ENCODE measurements at places on chromosomes 1 and 21.

DNA sequence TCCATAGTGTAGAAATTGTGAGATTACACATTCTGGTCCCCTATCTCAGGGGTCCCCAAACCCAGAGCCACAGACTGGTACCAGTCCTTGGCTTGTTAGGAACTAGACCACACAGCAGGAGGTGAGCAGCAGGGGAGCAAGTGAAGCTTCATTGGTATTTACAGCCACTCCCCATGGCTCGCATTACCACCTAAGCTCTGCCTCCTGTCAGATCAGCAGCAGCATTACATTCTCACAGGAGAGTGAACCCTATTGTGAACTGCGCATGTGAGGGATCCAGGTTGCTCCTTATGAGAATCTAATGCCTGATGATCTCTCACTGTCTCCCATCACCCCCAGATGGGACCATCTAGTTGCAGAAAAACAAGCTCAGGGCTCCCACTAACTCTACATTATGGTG lies 229.7 kb upstream of the IRF2BP2 start:
- DNase-seq = no peak

DNA sequence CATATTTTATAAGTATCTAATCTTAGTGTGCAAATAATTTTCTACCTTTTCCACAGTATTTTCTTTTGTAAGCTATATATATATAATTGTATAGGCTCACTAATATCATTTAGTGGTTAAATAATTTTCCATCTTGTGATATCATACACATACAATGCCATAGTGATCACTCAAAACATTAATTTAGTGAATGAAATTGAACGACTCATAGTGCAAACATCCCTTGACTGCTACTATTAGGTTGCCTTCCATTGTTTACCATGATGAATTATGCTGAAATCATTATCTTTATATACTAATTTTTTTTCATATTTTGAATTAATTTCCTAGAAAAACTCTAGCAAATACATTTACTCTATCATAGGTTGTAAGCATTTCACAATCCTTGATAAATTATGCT lies 127.1 kb downstream of the PCNX2 start:
- no peak for DNase-seq

DNA sequence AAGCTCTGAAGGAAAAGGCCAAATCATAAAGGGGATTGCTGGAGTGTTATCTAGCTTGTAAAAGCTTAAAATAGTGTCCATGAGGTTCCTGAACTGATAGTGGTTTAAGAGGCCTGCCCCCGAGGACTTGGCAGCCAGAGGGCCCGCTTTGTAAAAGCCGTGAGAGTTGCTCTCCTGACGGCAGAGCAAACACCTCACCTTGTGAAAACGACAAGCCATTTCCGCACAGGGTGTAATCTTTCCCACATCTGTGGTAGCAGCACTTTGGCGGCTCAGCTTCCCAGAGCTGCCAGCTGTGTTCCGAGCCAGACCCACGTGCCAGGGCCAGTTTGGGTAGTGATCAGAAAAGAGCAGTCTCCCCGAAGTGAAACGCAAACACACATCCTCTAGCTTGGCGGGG lies 37.0 kb downstream of the SERBP1 start:
- no peak for DNase-seq

- peak; percentile 12 for DNase-seq
Measured at GRCh38 chr1:162421258-162422164, 9.6 kb upstream of the SH2D1B start.

DNA sequence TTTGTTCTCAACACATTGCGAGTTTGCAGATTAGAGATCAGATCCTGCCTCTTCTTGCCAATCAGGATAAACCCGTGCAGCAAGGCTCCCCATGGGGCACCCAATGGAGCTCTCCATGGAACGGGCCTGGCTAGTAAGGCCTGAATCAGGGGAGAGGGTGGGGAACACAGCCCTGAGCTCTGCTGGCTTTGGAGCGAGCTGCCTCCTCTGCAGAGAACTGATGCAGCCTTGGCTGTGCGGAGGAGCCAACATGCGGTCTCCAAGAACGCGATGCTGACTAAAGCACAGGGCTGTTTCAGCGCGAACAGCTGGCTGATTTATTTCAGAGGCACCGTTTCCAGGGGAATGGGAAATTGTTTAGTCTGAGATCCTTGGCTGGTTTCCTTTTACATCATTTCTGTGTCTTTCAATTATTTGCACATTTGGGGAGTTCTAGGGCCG lies 139.7 kb downstream of the TSEN15 start:
- DNase-seq = no peak

GRCh38 chr1:39926343-39926793 lies 24.7 kb upstream of the MYCL start:
- no peak for DNase-seq

DNA sequence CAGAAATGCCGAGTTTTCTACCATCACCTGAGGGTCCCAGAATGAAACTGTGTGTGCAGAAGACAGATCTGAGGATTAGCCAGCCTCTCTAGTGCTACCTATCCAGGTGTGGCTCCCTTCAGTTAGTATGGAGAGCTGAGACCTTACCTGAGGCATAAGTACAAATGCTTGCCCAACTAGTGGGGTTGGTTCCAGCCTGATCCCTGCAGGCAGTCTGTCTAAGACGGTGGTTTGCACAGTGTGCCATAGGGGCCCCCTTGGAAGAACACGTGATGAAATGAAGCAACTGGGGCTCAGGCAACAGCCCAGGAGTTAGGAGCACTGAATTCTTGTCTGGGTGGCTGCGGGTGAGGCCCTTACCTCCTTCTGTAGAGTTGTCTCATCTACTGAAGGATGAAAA lies 15.6 kb downstream of the S100A7A start:
- DNase-seq = no peak

- no peak for DNase-seq
Measured at GRCh38 chr1:207059881-207060280, 6.8 kb downstream of the PFKFB2 start.

DNA sequence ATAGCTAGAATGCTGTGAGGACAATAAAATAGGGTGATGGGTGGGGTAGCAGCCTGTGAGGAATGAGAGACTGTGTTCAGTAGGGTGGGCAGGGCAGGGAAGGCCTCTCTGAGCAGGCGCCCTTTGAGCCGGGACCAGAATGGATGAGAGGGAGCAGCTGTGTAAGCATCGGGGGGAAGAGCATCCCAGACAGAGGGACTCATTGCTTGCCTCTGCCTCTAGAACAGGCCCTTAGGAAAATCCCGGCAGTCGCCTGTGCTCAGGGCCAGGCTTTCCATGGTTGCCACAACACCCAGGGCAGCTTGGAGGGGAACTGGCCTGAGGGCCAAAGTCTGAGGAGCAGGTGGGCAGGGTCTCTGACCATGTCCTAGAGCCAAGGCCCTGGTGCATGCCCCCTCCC lies 774 bp downstream of the SLC2A7 start:
- DNase-seq = no peak

DNA sequence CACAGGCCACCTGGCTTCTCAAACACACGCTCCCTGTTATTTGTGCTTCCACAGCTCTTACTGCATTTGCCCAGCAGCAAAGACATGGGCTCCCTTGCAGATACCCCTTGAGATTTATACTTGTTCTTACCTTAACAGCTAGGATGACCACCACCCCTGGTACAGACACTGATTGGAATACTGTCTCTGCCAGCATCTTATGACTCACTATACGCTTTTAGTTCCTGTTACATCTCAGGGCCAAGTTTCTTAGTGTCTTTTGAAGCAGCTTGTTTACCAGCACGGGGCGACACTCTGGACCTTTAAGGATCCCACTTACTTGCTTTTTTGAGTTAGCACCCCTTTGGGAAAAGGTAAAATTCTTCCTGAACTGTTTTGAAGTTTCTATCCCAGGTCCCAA lies 874.8 kb downstream of the KCNT2 start:
- no peak for DNase-seq

DNA sequence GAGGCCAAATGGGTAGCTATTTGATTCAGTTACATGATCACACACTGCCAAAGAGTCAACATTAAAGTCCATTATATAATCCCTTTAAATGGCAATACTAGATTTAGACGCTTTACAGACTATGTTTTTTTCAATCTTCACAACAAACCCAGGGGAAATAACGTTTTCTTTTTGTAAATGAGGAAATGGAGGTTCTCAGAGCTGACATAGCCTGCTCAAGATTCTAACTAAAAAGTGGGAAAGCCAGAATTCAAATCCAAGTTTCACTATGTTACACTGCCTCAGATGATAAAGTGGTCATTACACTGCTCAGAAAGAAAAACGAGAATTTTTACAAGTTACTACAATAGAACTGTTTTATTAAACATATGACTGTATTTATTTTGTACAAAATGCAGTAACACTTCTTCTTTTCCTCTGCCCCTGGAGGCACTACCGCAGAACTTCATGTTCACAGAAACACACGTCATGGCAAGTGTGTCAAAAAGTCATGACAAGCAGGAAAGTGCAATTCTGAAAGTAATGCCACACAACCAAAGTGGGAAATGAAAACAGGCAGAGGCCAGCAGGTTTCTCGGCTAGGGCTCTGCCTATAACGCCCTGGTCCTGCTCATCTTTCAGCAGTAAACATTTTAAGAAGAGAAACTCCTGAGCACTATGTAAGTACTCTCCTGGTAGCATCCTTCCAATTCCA lies 19.0 kb downstream of the THEMIS2 start:
- peak; percentile 82 for DNase-seq

GRCh38 chr1:192086644-192087043 lies 71.6 kb upstream of the RGS18 start:
- no peak for DNase-seq

- no peak for DNase-seq
Measured at GRCh38 chr1:107643766-107644165, 321.2 kb downstream of the VAV3 start.

GRCh38 chr1:16118706-16119105 lies 37.2 kb downstream of the EPHA2 start:
- no peak for DNase-seq

- no peak for DNase-seq
Measured at GRCh38 chr1:26844424-26845196, 18.1 kb downstream of the ZDHHC18 start.

GRCh38 chr1:39525366-39526165 lies 34.1 kb downstream of the BMP8A start:
- DNase-seq = no peak

DNA sequence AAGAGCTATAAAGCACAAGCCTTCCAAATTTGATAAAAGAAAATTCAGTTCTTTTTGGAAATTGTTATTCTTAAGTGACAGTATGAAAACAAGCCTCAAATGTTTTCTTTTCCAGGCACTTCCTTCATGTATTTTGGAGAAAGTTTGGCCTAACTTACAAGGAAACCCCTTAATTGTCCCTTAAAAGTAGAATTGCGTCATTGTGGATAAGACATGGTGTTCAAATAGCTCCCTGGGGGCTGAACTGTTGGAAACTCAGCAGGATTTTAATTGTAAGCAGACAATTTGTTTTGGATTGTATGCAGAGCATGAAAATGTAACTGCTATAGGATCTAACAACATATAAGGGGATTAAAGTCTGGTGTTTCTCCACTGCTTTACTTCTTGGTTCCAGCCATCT lies 35.4 kb upstream of the FGGY start:
- DNase-seq = no peak

All from pons (tissue), 1 donor.